ENCODE measurements at places on chromosomes 1 and 21. TPM values are rescaled to one million over a fixed set of nuclear protein-coding genes. Genes with fewer than 3 reads are reported as not detected.

PMVK gene
- 21.2 TPM for total RNA-seq

FAM177B gene
- not detected for total RNA-seq

SEMA4A gene
- total RNA-seq, result 19.8 TPM

TFF2 gene
- total RNA-seq, result not detected

ANKRD65 gene
- total RNA-seq, result 10.9 TPM
